T-cell (primary cell): ENCODE measurements at places on chromosomes 2 and 18.

DNA sequence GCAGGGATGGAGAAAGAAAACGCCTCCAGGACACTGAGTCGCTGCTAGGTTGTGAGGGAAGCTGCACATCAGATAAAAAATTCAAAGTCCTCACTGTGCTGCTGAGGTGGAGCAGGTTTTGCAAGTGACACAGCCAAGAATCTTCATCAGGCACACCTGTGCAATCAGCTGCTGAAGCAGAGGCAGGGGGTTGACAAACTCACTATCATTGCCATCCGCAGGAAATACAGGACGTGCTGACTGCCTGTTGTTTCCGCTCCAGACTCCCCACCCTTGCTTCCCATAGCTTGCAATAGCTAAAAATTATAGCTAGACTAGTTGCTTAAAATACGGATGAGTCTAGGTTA, 147.8 kb upstream of the FHL2 start:
- H3K27ac ChIP-seq = no peak overlapping the region
- peaks cover 19% of the 10 kb centered on the region for H3K4me1 ChIP-seq
- H3K36me3 ChIP-seq = no peaks in the 10 kb centered on the region
- no peak overlapping the region for H3K4me3 ChIP-seq

DNA sequence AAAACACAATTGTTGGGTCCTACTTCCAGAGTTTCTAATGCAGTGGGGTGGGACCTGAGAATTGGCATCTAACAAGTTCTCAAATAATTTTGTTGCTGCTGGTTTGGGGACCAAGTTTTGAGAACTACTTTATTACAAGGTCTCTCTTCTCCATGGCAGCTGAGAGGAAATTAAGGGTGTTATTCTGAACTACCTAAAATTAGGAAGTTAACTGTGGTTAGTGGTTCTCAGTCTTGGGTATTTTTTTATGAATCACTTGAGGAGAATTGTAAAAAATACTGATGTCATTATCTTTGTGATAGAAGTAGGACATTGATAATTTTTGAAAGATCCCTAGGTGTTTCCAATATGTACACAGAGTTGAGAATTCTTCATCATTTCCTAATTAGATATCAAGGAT, 210.2 kb downstream of the MC4R start:
- H3K27me3 ChIP-seq = no peaks in the 10 kb centered on the region
- no peaks in the 10 kb centered on the region for H3K36me3 ChIP-seq
- H3K4me3 ChIP-seq = no peak overlapping the region
- no peak overlapping the region for H3K27ac ChIP-seq

- no peaks in the 10 kb centered on the region for H3K36me3 ChIP-seq
- DNase-seq = no peak
Observed at GRCh38 chr2:84889332-84889731, 8.4 kb upstream of the TRABD2A start.

GRCh38 chr2:380221-380620, 92.3 kb upstream of the ALKAL2 start:
- H3K36me3 ChIP-seq = no peaks in the 10 kb centered on the region
- peaks cover 7% of the 10 kb centered on the region for H3K27me3 ChIP-seq
- H3K4me1 ChIP-seq = no peaks in the 10 kb centered on the region
- no peak overlapping the region for H3K4me3 ChIP-seq

DNA sequence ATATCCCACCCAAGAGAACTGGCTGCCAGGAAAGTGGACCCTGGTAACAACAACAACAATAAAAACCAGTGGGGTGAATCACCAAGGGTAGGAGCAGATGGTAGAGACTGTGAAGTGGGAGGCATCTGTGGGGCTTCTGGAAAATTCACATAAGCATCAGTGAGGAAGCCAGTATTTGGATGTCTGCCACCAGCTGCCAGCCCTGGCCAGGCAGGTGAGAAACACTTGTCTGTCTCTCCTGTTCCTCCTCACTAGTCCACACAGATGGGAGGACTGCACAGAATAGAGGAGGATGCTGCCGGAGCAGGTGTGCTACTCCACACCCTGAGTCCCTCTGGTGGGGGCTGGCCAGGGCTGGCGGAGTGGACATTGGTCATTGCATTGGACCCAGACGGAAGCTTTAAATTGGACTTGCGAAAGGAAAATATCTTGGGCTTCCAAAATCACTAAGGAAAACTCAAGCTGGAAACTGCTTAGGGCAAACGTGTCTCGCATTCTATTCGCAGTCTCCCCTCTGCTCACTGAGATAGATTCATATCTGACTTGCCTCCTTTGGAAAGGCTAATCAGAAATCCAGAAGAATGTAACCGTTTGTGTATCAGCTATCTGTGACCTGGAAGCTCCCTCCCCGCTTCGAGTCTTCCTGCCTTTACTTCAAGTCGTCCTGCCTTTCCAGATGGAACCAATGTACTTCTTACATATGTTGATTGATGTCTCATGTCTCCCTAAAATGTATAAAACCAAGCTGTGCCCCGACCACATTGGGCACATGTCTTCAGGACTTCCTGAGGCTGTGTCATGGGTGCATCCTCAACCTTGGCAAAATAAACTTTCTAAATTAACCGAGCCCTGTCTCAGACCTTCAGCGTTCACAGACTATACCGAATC, 69.1 kb downstream of the NAB1 start:
- no peak overlapping the region for H3K4me3 ChIP-seq
- no peaks in the 10 kb centered on the region for H3K4me1 ChIP-seq
- H3K27me3 ChIP-seq = no peaks in the 10 kb centered on the region
- no peak overlapping the region for H3K27ac ChIP-seq
- no peak for DNase-seq

DNA sequence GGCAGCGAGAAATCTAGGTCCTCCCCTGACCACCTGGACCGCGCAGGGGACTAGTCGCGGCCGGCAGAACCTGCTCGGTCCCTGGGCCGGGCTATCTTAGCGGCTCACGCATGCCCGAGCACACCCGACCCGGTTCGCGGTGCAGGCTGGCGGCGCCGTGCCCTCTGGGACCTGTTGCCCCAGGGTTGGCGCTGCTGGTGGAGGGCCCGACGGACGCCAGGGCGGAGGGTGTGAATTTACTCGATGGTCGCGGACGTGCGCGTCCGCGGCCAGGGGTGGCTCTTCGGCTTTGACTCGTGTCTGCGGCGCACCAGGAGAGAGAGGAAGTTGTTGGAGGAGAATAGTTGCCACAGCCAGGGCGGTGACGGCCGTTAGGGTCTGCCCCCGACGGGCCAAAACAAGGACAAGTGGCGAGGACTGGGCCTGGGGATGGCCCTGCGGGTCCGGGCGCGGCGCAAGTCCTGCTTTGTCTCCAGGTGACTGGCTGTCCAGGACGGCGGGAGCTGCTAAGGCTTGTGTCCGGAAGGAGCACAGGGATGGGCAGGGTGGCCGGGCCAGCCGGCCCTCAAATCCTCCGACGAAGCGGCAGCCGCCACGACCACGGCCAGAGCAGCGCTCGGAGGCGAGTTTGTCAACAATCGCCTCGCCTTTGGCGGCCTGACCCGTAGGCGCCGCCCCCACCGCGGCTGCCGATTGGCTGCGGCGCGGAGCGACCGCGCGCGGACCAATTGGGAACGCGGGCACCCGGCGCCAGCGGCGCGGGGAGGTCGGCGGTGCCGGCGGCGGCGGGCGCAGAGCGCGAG, 1.3 kb downstream of the BCL2L11 start:
- peaks cover 7% of the 10 kb centered on the region for H3K36me3 ChIP-seq
- H3K4me3 ChIP-seq = peak overlapping the region; percentile 64
- H3K27me3 ChIP-seq = peaks cover 2% of the 10 kb centered on the region
- DNase-seq = no peak

- H3K4me3 ChIP-seq = no peak overlapping the region
- H3K4me1 ChIP-seq = no peaks in the 10 kb centered on the region
- no peak overlapping the region for H3K27ac ChIP-seq
- no peaks in the 10 kb centered on the region for H3K36me3 ChIP-seq
- no peaks in the 10 kb centered on the region for H3K27me3 ChIP-seq
Observed at GRCh38 chr18:61738042-61738441, 154.8 kb downstream of the RNF152 start.

GRCh38 chr2:16039055-16039454, 98.7 kb downstream of the MYCN start:
- H3K27me3 ChIP-seq = peaks cover 3% of the 10 kb centered on the region
- H3K4me1 ChIP-seq = no peaks in the 10 kb centered on the region
- no peak for DNase-seq
- no peaks in the 10 kb centered on the region for H3K36me3 ChIP-seq
- no peak overlapping the region for H3K4me3 ChIP-seq
- no peak overlapping the region for H3K27ac ChIP-seq

DNA sequence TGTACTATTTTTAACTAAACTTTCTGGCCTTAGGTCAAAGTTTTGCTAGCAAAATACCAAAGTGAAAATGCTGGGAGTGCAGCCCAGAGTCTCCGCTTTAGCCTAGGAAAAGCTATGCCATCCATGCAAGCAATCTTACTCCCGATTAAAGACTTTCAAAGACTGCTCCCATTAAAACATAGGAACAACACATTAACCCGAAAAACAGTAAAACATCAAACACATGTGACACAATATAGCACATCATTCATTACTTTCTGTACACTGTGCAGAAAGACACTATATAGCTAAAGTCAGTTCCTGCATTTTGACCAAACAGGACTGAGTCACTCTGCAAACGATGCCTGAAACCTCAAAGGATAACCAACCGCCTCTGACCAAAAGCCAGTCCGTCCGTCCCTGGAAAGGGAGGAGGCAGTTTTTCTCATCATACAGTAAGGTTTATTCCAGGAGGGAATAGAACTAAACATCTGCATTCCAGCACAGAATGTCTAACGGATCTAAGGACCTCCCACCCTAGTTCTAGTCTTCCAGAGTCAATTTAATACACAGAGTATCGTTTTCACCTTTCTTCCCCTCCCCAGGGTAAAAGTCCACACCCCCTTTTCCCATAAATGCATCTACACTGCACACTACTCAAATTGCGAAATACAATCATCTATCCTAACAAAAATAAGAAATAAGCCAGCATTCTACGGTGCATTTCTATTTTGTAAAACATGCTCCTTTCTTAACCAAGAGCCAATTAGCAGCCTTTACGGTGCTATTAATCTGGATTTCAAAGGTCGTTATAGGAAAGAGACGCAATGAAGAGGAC, 1.7 kb downstream of the ROCK2 start:
- no peaks in the 10 kb centered on the region for H3K36me3 ChIP-seq
- H3K4me3 ChIP-seq = peak overlapping the region; percentile 95
- no peaks in the 10 kb centered on the region for H3K27me3 ChIP-seq
- no peak overlapping the region for H3K27ac ChIP-seq
- DNase-seq = no peak
- H3K4me1 ChIP-seq = peaks cover 16% of the 10 kb centered on the region

DNA sequence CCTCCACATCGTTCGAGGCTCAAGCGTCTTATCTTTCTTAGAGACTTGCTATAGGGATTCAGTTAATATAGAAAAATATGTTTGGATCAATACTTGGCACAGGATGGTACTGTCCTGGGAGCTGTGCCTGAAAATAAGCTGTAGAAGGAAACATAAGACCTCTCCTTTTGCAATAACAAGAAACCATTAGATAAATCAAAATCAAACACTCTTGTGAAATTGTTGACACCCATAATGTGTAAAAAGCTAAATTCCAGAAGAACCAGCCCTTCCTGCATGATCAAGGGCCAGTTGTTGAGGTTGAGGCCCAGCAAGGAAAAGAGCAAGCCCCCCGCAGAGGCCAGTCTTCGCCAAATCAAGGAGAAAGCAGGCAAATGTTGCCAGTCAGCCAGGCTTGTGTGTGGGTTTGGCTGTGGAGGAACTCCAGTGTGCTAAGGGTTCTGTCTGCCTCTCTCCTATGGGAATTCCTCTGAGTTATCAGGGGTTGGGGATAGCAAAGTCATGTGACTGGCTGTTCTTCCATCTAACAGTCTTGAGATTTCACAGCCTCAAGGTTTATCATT, 185.7 kb downstream of the ACKR3 start:
- H3K4me3 ChIP-seq = no peak overlapping the region
- no peaks in the 10 kb centered on the region for H3K4me1 ChIP-seq
- H3K27me3 ChIP-seq = no peaks in the 10 kb centered on the region
- no peaks in the 10 kb centered on the region for H3K36me3 ChIP-seq

- H3K4me1 ChIP-seq = peaks cover 50% of the 10 kb centered on the region
- H3K27ac ChIP-seq = no peak overlapping the region
- H3K4me3 ChIP-seq = no peak overlapping the region
- H3K27me3 ChIP-seq = no peaks in the 10 kb centered on the region
- no peaks in the 10 kb centered on the region for H3K36me3 ChIP-seq
- DNase-seq = no peak
Observed at GRCh38 chr2:73969356-73969755, 15.4 kb upstream of the TET3 start.

GRCh38 chr2:43889416-43889815, 50.6 kb downstream of the ABCG8 start:
- H3K27ac ChIP-seq = no peak overlapping the region
- peaks cover 54% of the 10 kb centered on the region for H3K36me3 ChIP-seq
- no peak overlapping the region for H3K4me3 ChIP-seq
- no peaks in the 10 kb centered on the region for H3K27me3 ChIP-seq

DNA sequence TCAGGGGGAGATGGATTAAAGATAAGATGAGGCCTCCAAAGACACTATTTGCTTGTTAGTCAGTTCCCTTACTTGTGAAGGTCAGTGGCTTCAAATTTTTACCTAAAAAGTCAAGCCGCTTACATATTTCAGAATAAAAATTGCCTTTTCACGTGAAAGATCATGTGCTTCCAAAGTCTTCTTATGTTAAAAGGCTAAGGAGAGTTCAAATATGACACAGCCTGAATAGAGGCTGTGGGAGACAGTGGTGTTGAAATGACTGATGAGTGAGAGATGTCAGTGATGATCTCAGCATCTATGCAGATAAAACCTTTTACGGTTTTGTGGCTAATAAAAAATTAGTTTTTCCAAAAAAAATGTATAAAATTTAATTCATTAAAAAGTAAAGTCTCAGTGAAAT, 40.5 kb downstream of the UPP2 start:
- no peaks in the 10 kb centered on the region for H3K4me1 ChIP-seq
- DNase-seq = no peak
- H3K36me3 ChIP-seq = no peaks in the 10 kb centered on the region
- peaks cover 10% of the 10 kb centered on the region for H3K27me3 ChIP-seq
- no peak overlapping the region for H3K27ac ChIP-seq

DNA sequence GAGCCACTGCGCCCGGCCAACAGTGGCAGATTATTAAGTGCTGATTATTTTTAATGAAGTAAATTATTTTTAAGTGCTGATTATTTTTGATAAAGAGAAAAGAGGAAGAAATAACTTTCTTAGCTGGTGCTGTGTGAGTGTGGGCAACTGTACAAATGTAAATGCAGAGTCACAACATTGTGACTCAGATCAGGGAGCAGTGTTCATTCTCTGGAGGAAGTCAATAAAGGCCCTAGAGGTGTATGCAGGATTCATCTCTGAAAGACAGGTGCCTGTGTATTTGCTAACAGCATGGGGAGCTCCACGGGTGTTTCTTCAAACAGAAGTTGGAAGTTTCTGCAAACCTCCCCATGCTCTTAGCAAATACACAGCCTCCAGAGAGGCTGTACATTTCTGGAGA, 6.2 kb downstream of the KRTCAP3 start:
- no peak for DNase-seq
- H3K4me1 ChIP-seq = peaks cover 3% of the 10 kb centered on the region
- no peak overlapping the region for H3K4me3 ChIP-seq
- peaks cover 13% of the 10 kb centered on the region for H3K36me3 ChIP-seq
- H3K27ac ChIP-seq = no peak overlapping the region

GRCh38 chr2:204634564-204634963, 89.3 kb downstream of the PARD3B start:
- no peaks in the 10 kb centered on the region for H3K27me3 ChIP-seq
- H3K4me3 ChIP-seq = no peak overlapping the region
- DNase-seq = no peak
- no peak overlapping the region for H3K27ac ChIP-seq
- no peaks in the 10 kb centered on the region for H3K4me1 ChIP-seq
